ENCODE measurements at places on chromosomes 11 and 22.

- no peak for DNase-seq
Measured at GRCh38 chr22:19019679-19020032, 83.6 kb upstream of the PRODH start.

DNA sequence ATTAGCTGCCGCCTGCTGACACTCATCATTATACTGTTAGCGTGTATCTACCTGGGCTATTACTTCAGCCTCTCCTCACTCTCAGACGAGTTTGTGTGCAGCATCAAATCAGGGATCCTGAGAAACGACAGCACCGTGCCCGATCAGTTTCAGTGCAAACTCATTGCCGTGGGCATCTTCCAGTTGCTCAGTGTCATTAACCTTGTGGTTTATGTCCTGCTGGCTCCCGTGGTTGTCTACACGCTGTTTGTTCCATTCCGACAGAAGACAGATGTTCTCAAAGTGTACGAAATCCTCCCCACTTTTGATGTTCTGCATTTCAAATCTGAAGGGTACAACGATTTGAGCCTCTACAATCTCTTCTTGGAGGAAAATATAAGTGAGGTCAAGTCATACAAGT lies 51.1 kb downstream of the PANX1 start:
- DNase-seq: no peak

DNA sequence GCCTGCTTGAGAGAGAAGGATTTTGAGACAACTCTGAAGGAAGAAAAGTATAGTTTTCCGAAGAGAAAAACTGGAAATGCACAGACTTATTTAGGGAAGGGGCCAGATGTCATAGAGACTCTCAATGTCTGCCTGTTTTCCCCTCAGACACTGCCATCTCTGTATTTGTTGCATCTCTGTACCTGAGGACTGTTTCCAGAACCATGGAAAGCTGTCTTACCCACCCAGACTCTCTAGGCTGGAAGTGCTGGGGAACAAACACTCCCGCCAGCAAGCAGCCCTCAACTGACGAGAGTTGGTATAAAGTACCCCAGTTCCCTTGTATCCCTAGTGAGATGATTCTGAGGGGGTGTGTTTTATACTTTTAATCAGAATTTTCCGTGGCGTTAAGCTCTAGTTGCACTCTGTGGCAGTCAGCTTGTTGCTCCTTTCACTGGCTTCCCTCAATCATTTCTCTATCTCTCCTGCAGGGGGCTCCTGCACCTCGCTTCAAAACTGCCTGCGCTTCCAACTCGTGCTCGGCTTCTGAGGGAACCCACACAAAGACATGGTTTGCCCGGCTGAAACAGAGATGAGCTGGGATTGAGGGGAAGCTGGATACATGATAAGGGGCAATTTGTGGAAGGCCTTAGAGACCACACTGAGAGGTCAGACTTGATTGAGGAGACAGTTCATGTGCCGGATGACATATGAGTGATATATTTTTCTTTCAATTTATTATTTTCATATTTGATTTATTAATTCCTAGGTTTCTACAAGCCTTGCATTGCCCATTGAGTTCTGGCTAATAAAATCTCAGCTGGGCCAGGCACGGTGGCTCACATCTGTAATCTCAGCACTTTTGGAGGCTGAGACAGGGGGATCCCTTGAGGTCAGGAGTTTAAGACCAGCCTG lies 36.9 kb upstream of the CLPB start:
- peak; percentile 57 for DNase-seq

DNA sequence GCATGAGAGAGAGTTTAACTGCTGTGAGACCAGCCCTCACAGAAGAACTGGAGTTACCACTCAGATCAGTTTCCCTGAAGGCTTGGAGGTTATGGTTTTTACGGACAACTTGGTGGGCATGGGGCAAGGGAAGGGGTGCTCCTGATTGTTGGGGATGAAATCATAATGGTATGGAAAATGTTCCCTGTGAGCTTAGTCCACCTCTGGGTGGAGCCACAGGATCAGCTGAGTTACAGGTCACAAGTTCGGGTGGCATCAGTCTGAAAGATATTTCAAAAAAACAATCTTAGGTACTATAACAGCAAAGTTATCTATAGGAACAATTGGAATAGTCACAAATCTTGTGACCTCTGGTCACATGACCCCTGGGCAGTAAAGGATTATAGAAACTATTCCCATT lies 162.9 kb downstream of the DLG2 start:
- no peak for DNase-seq

GRCh38 chr11:64894070-64894811 lies 15.8 kb upstream of the EHD1 start:
- peak; percentile 41 for DNase-seq

DNA sequence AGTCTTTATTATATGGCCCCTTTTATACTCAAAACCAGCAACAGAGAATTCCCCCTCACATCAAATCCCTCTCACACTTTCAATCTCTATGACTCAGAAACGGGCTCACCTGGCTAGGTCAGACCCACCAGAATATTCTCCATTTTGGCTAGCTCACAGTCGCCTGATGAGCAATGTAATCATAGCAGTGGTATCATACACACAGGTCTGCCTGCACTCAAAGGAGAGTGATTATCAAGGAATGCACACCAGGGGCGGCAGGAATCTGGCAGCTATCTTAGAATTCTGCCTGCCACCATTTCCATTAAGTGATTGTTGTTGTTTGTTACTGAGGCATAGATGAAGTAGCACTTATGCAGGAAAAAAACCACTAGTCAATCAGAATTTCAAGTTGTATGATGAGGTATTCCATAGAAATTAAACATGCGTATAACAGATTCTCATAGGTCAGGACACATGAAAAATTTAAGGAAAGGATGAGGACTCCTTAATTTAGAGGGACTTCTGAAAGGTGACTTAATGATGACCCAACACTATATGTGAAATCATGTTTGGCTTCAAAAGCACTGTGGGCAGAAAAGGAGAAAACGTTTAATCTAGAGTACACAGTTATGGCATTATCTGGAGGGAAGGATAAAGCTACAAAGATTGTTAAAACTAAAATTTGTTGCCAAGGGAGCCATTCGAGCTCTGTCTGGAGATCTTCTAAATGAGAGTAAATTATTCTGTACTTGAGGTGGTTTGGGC lies 185.8 kb upstream of the DDI1 start:
- DNase-seq: peak; percentile 42

DNA sequence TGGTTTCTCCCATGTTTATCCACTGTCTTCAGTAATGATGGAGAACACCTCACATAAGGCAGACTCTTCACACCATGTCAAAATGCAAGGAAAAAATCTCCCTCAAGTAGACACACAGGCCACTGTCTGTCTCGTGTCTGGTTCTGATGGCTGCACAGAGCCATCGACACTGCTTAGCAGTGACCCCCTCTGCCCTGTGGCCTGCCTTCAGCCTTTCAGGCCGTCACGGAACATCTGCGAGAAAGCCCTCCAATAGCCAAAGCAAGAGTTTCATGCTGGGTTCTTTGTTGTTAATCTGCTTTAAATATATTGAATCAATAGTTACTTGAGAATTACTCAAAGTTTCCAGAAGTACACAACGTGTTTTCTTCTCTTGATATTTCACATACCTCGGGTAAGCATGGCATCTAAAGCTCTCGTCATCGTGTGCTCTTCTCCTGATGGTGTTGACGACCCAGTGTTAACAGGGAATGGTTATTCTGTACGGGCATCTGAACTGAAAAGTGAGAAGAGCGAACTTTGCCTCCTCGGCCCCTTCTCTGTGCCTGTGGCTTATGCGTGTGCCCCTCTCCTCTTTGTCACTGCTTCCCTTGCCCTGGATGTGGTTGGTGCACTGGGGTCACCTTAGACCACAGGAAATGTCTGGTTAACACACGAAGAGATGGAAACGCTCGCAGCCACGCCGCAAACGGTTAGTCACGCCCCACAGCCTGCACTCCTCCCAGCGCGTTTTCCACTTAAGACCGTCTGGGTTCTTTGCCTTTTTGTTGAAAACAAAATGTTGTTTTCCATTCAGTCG lies 33.4 kb upstream of the CTTN start:
- no peak for DNase-seq

DNA sequence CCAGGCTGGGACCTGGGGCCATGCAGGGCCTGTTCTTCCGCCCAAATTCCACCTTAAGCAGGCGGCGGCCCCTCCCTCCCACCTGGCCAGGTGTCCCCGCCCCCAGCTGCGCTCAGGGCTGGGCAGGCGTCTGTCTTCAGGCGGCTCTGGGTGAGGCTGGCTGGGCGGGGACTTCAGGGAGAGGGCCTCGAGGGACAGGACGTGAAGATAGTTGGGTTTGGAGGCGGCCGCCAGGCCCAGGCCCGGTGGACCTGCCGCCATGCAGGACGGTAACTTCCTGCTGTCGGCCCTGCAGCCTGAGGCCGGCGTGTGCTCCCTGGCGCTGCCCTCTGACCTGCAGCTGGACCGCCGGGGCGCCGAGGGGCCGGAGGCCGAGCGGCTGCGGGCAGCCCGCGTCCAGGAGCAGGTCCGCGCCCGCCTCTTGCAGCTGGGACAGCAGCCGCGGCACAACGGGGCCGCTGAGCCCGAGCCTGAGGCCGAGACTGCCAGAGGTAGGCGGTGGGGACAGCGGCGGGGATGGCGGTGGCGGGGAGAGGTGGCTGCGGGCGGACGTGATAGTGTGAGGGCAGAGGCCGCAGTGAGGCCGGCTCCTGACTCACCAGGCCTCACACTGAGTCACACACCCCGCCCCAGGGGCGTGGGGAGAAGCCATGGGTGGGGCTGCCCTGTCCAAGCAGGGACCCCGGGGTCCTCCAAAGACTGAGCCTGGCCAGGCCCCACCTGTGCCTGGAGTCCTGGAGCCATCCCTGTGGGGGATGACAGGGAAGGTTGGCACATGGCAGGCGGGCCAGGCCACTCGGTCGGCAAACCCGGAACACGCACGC lies at the start of gene PKP3:
PKP3 (plus strand) TSS at position 176 of the 824 bp plus-strand sequence; CDS start at position 260, 84 bp downstream.
- DNase-seq: no peak

DNA sequence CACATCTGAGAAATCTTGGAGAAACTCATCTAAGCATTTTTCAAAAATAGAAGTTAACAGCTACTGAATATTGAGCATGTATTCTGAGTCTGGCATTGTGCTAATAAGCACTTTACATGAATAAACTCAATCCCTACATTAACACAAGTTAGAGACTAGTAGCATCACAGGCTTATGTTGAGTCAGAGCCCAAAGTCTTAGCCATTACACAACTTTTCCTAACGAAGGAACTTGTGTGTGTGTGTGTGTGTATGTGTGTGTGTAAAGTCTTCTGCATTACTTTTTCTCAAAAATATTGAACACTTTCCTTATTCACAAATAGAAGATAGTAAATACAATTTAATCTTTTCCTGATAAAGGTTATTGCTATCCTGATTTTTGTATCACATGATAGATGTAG lies 8.7 kb upstream of the CLPB start:
- DNase-seq: peak; percentile 26

DNA sequence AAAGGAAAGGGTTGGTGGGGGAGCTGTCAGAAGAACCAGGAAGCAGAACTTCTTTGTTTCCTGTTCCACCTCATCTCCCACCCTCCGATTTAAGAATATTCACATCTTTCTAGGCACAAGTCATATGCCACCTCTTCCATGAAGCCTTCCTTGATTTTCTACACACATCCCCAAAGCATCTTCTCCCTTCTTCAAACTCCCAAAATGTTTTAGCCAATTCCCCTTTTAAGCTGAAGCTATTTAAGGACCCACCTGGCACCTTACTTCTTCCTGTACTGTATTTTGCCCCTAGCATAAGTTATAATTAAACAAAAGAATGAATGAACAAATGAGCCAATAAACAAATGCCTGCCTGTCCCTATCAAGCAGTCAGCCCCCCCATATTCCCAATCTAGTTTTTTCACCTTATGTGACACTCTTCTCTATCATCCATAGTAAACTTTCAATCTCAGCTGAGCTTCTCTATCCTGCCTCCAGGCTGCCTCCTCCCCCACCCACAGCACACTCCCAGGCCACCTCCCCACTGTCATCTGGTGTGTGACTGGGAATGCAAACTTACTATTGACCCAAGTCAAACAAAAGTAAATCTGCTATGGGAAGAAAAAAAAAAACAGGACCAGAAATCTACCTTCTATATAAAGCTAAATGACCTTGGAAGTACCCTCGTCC lies 3.9 kb downstream of the TNKS1BP1 start:
- DNase-seq: no peak

Measured in renal cortical epithelial cell (primary cell).